Pons (tissue), 1 donor: ENCODE measurements at places on chromosomes 3 and 15.
A peak's percentile ranks its signal among the peaks of the same experiment; 100 is the strongest.

DNA sequence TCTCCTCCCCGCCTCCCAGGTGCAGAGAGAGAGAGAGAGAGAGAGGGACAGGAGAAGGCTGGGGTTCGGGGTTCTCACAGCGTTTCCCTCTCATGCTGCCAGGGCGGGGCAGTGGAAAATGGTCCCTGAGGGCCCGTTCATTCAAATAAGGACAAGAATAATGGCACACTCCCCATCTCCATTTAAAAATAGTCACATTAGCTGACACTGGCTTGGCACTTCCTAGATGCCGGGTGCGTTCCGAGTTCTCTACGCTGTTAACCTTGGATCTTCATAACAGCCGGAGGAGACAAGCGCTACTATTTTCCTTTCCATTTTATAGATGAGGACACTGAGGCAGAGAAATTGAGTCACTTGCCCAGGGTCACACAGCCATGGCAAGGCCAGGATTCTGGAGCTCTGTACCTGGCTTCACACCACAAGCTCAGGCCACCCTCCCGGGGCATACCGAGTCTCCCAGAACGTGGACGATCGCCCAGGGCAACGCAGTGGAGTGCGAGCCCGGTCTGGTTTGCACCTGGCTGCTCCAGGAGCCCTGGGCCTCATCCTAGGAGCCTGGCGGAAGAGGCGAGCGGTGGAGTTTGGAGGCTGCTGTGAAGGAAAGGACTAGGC, 608 bp upstream of the SLC6A6 start:
- no peak for DNase-seq

DNA sequence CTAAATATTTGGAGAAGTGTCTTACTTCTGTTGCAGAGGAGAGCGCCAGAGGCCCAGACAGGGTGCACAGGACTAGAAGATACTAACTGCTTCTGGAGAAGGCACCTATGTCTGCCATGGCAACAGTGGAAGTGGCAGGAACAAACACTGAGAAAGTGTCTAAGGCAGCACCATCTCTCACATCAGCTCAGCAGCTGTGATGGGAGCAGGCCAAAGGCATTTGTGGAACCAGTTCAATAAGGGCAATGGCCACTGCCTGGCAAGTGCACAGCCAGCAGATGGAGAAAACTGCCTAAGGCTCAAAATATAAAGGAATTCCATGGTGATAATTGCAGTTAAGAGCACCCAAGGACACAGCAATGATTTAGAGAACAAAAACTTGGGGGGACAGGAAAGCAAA, 563.0 kb upstream of the CCDC54 start:
- DNase-seq = peak; percentile 73

DNA sequence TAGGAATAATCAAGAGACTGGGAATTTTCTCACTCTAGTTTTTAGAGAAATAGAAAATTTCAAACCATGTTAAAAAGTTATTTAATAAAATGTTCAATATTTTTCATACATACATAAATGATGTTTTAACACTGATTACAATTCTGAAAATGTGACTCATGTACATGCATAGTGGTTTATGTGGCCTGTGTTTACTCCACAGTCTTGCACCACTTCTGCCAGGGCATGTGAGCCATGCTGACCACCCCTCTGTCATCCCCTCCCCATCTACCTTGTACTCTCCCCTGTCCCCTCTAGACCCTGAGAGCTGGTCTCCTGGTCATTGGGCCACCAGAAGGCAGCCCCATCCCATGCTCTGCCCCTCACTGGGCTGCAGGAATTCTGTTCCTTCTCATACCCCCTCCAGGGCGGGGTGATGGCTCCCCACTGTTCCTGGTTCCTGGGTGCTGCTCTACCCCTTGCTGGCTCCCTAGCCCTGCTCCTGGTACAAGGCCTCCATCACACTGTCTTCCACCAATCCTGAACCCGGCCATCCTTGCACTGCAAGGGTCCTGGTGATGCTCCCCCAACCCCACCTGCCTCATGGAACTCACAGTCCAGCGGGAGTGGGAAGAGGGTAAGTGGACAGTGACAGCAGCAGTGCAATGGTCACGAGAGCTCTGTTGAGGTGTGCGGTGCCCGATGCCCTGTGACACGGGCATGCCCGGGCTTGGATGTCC, 24.2 kb upstream of the SLC41A3 start:
- no peak for DNase-seq

DNA sequence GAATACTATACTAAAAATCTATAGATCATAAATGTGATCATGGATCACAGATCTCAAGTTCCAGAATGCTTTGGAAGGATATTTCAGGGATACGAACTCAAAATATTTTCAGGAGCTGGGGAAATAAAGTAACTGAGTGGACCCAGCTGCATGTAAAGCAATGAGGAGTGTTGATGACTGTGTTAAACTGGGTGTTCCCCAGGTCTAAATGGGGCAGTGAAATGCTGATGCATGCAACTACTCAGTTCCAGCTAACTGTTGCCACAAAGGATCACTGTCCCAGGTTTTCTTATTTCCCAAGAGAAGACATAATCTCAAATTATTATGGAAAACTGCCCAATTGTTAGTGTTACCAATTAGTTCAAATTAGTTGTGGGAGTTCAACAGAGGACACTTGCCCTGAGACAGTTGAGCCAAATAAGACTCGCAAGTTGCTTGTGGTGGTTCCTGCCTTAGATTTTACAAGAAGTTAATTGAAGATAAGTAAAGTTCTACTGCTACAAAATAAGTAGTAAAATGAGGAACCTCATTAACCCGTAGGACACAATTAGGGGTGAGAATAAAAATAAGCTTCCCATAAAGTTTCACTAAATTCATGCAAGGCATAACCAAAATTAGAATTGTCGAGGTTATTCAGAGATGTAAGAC, 66.3 kb upstream of the IL12A start:
- no peak for DNase-seq

GRCh38 chr3:117036259-117036799, 326.8 kb downstream of the TUSC7 start:
- peak; percentile 78 for DNase-seq

- DNase-seq = peak; percentile 73
Observed at GRCh38 chr3:11335056-11335608, 62.9 kb downstream of the ATG7 start.

DNA sequence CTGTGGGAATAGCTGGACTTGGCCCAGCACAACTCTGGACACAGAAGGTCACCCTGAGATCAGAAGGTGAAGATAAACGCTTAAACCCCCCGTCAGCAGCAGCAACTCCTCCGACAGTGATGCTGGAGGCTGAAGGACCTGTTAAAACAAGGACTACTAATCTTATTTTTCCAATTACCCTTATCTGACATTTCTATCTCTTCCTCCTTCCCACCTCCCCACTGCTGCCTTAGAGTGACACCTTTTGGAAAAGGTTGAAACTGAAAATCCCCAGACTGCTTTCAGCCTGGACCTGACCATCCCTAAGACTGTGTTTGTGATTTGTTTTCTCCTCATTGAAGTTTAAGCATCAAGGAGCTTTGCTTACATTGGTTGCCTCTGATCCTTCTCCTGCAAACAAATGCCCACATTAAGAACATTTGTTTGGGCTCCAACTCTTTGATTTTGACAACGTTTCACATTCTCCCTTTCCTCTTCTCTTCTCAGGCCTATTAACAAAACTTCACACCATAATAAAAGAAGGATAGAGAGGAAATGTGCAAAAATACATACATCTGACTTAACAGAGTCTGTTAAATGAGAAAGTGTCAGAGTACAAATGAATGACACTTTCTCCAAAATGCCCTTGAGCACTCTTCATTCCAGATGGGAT, 410.6 kb upstream of the WNT5A start:
- DNase-seq = peak; percentile 20

DNA sequence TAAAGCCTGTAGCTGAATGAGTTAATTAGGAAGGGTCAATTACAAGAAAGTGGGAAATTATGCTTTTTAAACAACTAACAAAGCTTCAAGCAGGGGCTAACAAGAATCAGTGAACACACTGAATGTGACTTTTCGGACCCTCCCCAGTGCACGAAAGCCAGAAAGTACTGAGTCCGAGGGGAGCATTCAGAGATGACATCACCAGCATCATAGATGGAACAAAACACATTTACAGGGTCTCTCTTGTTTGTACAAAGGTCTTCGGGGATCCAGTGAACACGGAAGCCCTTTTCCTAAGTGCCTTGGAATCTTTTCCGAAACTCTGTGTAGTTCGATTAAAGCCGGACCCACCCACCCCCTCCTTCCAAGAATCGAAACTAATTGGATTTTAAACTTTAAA, 829 bp downstream of the DCP1A start:
- DNase-seq = peak; percentile 12

GRCh38 chr3:37223141-37223558, 48.8 kb upstream of the LRRFIP2 start:
- DNase-seq = no peak

GRCh38 chr3:7205535-7205934, 344.6 kb downstream of the GRM7 start:
- no peak for DNase-seq

- no peak for DNase-seq
Observed at GRCh38 chr3:173734473-173734872, 336.9 kb downstream of the NLGN1 start.

GRCh38 chr3:107699682-107700081, 176.9 kb downstream of the BBX start:
- DNase-seq = no peak

- DNase-seq = no peak
Observed at GRCh38 chr15:39530480-39531342, 50.2 kb upstream of the THBS1 start.

DNA sequence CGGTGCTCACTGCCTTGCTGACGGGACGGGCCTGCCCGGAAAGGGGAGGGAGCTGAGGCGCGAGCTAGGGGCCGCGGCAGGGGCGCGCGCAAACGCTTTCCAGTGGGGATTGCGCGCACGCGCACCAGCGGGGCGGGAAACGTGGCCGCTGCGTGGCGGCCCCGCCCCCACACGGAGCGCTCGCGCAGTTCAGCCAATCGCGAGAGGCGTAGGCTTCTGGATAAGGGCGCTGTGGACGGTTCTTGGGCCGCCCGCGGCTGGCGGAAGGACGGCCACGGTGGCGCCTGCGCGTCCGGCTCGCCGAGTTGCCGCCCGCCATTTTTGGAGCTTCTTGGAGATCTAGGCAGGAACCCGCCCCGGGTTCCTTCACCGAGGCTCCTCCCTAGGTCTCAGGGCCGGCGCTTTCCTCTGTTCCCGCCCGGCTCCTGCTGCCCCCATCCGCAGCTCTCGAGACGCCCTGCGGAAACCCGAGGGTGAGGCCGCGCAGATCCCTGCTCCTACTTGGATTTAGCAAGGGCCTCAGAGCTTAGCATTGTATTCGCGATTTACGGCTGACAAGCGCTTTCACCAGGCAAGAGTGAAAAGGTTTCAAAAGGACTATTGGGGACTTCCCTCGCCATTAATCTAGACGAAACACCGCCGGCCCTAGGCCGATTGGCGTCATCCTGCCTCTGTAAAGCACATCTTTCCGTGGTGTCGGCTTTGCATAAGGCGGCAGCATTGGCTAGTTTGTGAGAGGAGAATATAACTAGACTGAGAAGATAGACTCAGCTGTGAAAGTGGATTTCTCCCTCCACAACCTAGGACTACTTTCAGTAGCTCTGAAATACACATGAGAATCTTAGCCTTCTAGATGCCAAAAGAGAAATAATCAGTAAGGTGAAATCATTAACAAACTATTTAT, 496 bp upstream of the STAG1 start:
- DNase-seq = peak; percentile 98

DNA sequence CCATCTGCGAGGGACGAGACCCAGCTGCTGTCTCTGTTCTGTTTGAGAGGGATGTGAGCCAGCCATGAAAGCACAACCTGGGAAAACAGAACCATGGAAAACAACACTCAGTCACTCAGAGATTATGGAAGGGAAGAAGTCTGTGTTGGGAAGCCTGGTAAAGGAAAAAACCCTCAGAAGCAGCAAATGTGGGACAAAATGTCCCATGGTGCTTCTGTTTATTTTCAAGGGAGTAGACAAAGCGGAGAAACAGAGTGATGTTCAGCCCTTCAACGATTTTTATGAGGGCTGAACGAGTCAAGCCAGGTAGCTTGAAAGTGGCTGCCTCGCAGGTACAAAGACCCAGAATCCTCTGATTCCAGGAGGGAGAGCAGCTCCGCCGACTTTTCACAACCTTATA, 59.3 kb downstream of the DCLK3 start:
- DNase-seq = no peak

DNA sequence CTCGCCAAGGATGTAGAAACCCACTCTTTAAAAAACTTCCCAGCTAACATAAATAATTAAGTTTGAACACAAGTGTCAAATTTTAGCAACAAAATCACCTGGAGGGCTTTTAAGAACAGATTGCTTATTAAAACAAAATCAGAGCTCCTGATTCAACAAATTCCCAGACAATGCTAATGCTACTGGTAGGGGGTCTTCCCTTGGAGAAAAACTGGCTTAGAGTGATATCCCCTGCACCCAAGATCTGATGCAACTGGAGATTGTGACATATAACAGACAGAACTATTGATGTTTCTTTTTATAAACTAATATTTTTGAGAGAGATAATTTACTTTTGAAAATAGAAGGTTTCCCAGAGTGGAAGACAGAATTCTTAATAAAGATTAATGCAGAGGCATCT, 19.9 kb downstream of the IGSF10 start:
- DNase-seq = no peak
